ENCODE measurements at places on chromosomes 1 and 21.

DNA sequence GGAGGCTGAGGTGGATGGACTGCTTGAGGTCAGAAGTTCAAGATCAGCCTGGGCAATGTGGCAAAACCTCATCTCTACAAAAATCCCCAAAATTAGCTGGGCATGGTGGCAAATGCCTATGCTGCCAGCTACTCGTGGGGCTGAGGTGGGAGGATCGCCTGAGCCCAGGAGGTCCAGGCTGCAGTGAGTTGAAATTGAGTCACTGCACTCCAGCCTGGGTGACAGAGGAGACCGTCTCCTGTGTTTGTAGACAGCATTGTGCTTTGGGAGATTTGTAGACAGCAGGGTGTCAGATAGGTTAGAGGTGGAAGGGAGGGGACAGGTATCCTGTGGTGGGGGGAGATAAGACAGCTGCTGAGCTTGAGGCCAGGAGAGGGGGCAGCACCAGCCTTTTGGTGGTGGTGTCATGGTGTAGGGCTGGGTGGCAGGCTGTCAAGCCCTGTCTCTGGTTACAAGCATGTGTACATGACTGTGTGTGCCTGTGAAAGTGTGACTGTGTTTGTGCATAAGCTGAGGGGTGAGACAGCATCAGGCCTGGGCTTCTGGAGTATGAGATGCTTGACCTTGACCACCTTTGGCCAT lies 15.2 kb downstream of the PPFIA4 start:
- no peak for DNase-seq

GRCh38 chr1:43448955-43449707 lies 4.6 kb downstream of the HYI start:
- DNase-seq = no peak

DNA sequence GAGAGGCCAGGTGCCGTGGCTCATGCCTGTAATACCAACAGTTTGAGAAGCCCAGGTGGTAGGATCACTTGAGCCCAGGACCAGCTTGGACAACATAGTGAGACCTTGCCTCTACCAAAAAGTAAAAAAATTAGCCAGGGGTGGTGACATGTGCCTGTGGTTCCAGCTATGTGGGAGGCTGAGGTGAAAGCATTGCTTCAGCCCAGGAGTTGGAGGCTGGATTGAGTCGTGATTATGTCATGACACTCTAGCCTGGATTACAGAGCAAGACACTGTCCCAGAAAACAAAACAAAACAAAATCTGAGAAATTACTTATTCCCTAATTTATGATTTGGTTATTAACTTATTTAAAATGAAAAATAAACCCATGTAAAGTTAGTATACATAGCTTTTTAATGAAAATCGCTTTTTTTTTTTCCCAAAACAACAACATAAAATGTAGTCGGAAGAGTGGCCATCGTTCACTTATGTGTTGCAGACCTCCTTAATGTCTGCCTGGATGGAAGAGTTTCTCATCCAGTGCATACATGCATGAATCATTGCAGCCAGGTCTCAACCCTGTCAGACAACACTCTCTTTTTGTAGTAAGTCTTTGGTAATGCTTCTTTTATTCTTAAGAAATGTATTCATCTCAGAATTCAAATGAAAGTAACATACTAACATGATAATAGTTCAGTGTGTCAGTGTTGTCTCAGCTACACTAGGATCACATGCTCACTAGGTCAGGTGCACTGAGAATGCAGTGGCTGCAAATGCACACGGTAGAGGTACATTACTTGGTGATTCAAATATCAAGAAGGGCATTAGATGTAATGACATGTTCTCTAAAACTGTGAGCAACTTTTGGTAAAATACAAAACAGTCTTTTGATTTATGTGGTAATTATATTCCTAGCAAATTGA lies 28.0 kb downstream of the ITSN1 start:
- no peak for DNase-seq

- DNase-seq = no peak
Observed at GRCh38 chr1:222920169-222920568, 105.3 kb downstream of the DISP1 start.

DNA sequence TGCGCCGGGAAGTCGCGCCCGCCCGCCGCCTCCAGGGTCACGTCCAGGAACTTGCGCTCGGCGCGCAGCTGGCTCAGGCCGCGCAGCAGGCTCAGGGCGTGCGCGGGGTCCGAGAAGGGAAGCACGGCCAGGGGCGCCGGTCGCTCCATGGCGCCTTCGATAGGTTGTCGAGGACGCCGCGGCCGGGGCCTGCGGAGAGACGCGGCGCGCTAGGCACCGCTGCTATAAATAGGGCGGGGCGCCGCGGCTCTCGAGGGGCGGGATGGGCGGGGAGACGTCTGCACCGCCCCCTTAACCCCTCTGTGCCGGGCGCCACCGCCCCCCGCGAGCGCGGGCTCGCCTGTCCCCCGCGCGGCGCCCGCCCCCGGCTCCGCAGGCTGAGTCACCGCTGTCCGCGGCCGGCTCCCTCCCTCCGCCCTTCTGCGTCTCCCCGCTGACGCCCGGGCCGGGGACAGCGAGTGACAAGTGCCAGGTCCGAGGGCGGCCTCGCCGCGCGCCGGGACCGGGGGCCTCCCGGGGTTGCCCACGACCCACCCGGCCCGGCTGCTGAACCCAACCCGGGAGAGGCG lies at the start of gene KLHL21:
Gene KLHL21 (minus strand): TSS at position 201 of the 569 bp plus-strand sequence. CDS start 52 bp downstream, at position 149.
- DNase-seq = peak; percentile 76

DNA sequence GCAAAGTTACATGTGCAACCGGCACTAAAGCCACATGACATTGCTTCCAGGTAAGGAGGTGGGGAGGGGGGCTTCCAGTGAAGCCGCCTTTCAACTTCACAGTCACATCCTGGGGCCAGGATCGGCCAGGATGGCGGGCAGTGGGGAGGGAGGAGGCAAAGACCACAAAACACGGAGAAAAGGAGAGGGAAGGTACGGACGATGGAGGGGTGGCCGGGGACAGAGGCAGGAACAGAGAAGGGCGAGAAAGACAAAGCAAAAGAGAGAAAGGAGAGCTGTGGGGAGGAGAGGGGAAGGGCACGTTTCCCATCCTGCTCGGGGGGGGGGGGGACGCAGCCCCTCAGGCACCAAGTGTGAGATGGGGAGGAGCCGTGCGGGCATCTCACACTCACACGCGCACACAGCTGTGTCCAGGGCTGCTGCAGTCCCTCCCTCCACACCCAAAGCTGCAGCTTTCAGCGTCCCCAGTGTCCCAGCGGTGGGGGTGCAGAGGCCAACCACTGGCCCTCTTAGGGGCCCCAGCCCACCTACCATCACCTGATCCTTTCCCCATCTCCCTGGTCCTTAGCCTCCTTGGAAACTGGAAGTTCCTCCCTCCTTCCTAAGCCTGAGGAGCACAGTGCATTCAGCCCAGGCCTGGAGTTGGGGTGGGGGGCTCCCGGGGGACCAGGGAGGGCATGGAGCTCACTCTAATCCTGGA lies 2.4 kb downstream of the SH2D5 start:
- DNase-seq = no peak

- DNase-seq = no peak
Observed at GRCh38 chr1:9542430-9542829, 3.2 kb downstream of the SLC25A33 start.

GRCh38 chr1:47738560-47739182 lies 258.5 kb downstream of the TRABD2B start:
- DNase-seq = no peak

GRCh38 chr1:100252901-100253300 lies 3.3 kb upstream of the DBT start:
- no peak for DNase-seq

GRCh38 chr1:151565502-151566189 lies 25.5 kb downstream of the TUFT1 start:
- DNase-seq = no peak

- no peak for DNase-seq
Observed at GRCh38 chr1:8684590-8684989, 132.8 kb downstream of the RERE start.

DNA sequence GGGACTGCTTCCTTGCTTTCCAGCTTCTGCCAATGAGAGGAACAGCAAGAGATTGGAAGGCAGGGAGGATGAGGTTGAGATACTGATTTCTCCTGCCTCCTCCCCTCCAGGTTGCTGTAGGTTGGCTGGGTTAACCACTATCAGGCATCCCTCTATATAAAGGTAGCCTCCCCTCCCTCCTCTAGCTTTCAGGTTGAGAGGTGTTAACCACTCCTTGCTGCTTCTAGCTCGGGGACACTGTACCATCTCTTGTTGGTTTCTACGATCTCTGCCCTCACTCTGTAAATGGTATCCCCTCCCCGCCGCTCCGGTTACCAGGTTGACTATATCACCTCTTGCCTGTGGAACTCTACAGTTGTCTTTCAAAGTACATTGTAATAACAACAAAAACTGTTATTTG lies 16.7 kb downstream of the LPAR3 start:
- no peak for DNase-seq

DNA sequence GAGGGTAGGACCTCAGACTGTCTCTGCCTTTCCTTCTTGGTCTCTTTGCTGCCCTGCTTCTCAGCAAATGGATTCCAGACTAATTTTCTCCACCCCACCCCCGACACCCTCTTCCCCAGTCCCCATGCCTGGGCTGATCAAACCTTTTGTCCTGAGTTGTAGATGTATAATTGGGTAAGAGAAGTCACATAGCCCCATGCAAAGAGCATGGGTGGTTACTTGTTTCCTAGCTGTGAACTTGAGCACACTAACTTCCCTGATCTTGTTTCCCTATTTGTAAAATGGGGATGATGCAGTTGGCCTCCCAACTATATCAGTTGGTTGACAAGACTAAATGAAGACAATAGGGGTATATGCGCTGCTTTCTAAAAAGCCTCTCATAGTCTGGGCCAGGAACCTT lies 9.2 kb downstream of the PADI6 start:
- no peak for DNase-seq

- DNase-seq = no peak
Observed at GRCh38 chr1:195960580-195960979, 647.7 kb downstream of the KCNT2 start.

DNA sequence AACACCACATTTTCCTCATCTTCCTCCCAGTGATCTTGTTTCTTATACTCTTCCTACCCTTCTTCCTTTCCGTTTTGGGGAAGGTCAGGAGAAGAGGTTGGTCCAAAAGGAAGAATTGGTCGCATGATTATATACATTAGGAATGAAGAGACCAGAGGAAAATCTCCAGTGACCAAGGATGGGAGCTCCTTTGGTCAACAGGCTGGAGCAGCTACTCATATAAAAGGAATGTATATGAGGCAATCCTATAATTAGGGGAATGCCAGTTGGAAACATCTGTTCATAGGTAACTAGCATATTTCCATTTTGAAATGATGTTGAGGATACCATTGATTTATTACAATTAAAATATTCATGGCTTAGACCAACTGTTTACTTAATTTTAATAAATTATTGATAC lies 114.5 kb downstream of the LRRC40 start:
- no peak for DNase-seq

DNA sequence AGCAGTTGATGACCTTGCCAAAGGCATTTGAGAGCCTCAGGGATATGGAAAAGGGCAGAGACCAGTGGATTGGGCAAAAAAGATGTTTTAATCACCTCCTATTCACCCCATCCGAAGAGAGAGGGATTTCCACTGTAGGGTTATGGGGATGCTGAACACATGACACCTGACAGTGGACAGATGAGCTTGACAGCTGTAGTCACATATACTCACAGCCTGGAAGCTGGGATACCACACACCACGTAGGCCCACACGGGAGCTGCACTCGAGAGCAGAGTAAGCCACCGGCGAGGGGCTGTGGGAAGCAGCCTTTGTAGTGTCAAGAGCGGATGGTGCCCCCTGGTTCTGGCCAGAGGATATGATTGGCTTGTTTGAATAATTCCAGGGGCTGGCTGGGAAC lies 20.0 kb downstream of the ZBTB40 start:
- DNase-seq = no peak

- no peak for DNase-seq
Observed at GRCh38 chr1:210653771-210654170, 325.1 kb downstream of the HHAT start.

DNA sequence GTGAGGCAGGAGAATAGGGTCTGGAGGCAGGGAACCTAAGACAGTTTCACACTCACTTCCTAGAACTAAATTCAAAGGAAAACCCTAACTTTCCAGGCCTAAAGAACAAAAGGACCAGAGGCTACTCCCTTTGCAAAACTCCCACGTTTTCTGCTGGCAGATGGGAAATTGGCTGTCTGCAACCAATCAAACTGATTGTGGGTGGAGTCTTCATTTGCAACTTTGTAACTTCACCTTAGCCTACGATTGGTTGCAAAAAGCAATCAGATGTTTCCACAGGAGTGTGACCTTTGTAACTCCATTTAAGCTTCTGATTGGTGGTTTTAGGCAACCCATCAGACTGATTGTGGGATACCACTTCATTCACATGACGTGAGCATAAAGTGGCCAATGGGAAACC lies 19.7 kb upstream of the GNG4 start:
- no peak for DNase-seq

DNA sequence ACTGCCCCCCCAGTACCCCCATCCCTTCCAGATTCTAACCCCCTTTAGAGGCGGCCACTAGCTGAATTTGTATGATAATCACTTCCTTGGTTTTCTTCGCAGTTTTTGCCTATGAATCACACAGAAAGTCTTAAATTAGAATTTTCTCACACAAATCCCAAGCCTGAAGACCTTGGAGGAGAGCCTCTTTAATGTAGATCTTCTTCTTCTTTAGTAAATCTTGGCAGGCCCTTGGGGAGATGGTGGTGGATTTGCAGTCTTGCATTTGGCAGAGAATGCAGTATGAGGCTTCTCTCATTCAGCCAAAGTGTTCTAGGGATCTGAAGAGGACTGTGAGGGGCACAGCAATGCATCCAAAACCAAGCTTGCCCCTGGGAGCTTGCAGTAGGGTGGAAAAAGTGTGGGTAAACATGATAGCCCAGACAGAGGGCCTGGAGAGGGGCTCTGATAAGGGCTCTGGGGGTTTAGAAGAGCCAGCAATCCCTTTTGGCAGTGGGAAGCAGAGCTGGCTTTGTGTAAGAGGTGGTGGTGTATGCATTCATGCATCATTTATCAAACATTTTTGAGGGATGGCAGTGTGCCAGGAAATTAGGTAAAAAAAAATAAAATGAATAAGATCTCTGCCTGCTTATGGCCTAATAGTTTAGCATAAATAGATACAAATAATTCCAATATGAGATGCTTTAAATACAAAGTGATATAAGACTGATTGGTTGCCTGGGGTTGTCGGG lies 7.7 kb upstream of the CDC42 start:
- no peak for DNase-seq

GRCh38 chr1:70355920-70356319 lies 1.4 kb upstream of the ANKRD13C start:
- DNase-seq = no peak

- DNase-seq = no peak
Observed at GRCh38 chr1:239269706-239270105, 116.7 kb upstream of the CHRM3 start.

GRCh38 chr1:228782662-228783417 lies 47.6 kb downstream of the RHOU start:
- no peak for DNase-seq

DNA sequence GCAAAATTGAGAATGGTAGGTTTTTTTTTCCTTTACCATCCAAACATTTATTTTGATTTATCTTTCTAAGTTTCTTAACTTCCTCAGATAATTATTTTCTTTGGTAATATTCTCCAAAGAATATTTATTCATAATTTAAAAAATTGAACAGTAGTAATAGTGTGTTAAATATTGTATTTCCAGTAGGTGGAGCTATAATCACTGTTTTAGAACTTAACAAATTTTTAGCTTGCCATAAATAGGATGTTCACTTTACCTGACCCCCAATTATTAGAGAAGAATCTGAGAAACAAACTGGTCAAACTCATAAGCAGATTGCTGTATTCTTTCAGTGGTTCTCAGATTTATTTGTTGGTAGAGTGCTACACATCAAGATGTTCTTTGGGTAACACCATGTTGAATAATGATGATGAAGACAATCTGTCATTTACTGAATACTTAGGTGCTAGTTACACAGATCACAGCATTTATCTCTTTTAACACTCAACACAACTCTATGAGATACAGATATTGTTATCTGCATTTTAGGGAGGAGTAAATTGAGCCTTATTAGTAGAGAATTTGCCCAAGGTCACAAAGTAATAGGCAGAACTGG lies 82.4 kb upstream of the GPR88 start:
- DNase-seq = no peak
